ENCODE measurements at places on chromosomes 7 and 10. TPM values are rescaled to one million over a fixed set of nuclear protein-coding genes. Genes with fewer than 3 reads are reported as not detected.
A peak's percentile ranks its signal among the peaks of the same experiment; 100 is the strongest.

GRCh38 chr10:102604439-102604841, 39.8 kb upstream of the TRIM8 start:
- DNase-seq: no peak

- DNase-seq: no peak
Observed at GRCh38 chr7:26185131-26185843, 15.3 kb downstream of the HNRNPA2B1 start.

C10orf71 gene
- not detected for polyA plus RNA-seq

CABCOCO1 gene
- 0.37 TPM for polyA plus RNA-seq

DNA sequence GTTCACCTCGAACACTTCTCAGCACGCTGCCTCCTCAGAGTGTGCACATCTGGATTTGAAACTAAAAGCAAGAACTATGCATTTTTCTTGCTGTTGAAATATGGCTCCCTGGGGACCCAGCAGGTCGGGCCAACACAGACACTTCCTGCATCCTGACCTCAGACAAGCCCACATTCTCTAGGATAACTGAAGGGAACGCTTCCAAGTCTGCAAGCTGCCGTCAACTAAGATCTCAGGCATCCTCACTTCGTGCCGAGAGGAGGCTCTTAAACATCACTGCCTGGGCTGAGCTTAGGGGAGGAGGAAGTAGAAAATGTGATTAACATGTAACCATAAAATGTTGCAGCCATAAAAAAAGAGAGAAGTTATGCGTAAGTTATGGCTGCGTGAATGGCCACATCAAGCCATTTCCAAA, 65.5 kb downstream of the PYROXD2 start:
- no peak for DNase-seq

- DNase-seq: no peak
Observed at GRCh38 chr10:43843321-43844101, 194.8 kb upstream of the ZNF32 start.

DNA sequence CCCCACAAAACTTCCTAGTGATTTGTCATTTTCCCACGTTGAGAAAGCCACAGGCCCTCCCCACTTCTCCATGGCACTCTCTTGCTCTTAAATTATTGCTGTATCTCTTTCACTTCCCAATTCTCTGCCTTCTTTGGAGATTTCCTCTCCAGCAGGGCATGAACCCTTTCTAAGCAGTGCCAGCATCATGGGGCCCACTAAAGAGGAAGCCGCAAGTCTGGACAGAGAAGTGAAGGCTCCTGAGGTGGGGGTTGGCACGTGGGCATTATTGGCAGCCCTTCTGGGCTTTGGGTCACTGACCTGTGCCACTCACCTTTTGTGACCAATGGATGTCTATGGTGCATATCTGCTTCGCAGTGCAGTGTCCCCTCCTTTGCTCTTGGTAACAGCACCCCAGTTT, 97.7 kb upstream of the TCF7L2 start:
- DNase-seq: peak; percentile 26
